ENCODE measurements at places on chromosomes 6 and 20. TPM values are rescaled to one million over a fixed set of nuclear protein-coding genes. Genes with fewer than 3 reads are reported as not detected.

DNA sequence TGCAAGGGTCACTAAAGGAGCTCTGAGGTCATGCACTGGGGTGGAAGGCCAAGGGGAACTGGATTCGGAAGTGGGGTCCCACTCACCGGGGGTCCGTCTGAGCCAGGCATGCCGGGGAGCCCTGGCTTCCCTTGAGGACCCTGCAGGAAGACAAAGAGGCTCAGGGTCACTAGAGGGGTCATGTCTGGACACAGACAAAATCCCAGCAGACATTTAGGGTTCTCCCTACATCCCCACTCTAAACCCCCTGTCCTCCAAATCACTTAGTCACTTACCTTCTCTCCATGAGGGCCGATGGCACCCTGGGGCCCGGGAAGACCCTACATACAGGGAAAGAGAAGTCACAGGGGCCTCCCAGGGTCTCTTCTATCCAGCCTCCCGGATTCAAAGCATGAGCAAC, 15.4 kb downstream of the COL11A2 start:
- no peak overlapping the region for H3K4me3 ChIP-seq
- no peaks in the 10 kb centered on the region for H3K27me3 ChIP-seq
- no peak for DNase-seq
- H3K27ac ChIP-seq = no peak overlapping the region
- H3K4me1 ChIP-seq = no peaks in the 10 kb centered on the region

- no peaks in the 10 kb centered on the region for H3K36me3 ChIP-seq
- no peaks in the 10 kb centered on the region for H3K27me3 ChIP-seq
- H3K4me3 ChIP-seq = no peak overlapping the region
- H3K27ac ChIP-seq = no peak overlapping the region
- DNase-seq = no peak
Measured at GRCh38 chr20:34199183-34199582, 42.0 kb upstream of the ASIP start.

DNA sequence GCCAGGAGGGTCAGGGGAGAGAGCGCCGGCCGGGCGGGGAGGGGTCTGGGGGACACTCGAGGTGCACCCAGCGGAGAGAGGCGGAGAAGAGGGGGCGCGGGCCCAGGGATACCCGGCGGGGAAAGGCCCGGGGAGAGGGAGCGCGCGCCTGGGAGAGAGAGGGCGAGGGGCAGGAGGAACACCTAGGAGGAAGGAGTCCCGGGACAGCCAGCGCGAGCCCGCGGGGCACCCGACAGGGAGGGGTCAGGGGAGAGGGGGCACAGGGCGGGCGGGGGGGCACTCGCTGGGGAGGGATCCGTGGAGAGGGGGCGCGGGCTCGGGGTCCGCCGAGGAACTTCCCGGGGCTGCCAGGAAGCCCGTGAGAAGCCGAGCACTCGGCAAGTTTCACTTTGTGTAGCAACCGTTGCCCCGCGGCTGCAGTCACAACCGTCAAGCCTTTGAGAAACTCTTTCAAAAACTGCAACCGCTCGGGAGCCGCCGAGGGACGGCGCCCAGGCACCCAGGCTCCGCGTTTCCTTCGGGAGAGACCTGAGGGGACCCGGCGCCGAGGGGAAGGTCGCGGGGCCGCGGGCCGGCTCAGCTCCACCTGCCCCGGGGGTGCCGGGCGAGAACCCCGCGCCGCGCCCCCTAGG, 471 bp downstream of the EZR start:
- peak overlapping the region; percentile 81 for H3K4me3 ChIP-seq
- peak overlapping the region; percentile 52 for H3K27ac ChIP-seq
- H3K4me1 ChIP-seq = peaks cover 7% of the 10 kb centered on the region
- H3K36me3 ChIP-seq = peaks cover 15% of the 10 kb centered on the region

DNA sequence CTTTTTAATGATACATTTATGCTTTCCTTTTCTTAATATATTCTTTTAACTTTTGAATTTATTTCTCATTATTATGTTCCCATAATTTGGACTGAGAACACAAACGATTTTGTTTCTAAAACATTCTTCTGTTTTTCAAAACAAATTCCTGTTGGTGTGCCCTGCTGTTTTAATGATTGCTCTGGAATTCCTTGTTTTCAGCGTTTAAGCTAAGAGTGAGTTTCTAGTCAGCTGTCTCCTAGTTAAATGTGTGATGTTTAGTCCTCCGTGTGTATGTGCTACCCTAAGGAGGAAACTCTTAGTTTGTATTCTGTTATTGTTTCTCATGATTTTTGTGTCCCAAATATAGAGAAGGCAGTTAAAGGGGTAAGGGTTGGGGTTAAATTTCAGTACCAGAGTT, 306.1 kb upstream of the RGS17 start:
- H3K36me3 ChIP-seq = no peaks in the 10 kb centered on the region
- H3K27ac ChIP-seq = 0 out of 2 replicates have a peak overlapping the region, but pooled peaks have one; percentile 30
- DNase-seq = no peak
- H3K4me1 ChIP-seq = peaks cover 11% of the 10 kb centered on the region
- no peak overlapping the region for H3K4me3 ChIP-seq

DNA sequence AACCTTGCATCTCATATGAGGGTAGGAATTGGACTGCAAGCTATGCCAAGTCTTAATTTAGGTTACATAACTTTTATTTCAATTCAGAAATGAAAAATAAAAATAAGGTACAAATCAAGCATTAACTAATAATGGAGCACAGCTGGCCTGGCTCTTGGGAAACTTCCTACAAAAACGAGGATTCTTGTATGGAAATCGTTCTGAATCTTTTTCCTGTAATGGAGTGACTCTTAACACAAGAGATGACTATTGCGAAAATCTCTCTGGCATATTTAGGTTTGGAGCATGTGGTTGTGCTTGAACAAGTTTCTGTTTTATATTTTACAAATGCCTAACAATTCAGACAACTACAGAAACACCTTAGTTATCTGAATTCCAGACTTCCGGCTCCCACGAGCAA, 34.0 kb upstream of the PI16 start:
- H3K27ac ChIP-seq = no peak overlapping the region
- no peak for DNase-seq

GRCh38 chr6:112310439-112311125, 36.5 kb upstream of the RFPL4B start:
- no peak for DNase-seq
- H3K36me3 ChIP-seq = no peaks in the 10 kb centered on the region
- H3K4me1 ChIP-seq = no peaks in the 10 kb centered on the region
- H3K27ac ChIP-seq = no peak overlapping the region
- H3K4me3 ChIP-seq = no peak overlapping the region

C20orf202 gene
- total RNA-seq = not detected

GRCh38 chr6:134373282-134373922, 55.5 kb upstream of the SGK1 start:
- no peaks in the 10 kb centered on the region for H3K4me1 ChIP-seq
- no peak for DNase-seq
- H3K36me3 ChIP-seq = no peaks in the 10 kb centered on the region
- no peaks in the 10 kb centered on the region for H3K27me3 ChIP-seq
- H3K27ac ChIP-seq = no peak overlapping the region
- H3K4me3 ChIP-seq = no peak overlapping the region

DNA sequence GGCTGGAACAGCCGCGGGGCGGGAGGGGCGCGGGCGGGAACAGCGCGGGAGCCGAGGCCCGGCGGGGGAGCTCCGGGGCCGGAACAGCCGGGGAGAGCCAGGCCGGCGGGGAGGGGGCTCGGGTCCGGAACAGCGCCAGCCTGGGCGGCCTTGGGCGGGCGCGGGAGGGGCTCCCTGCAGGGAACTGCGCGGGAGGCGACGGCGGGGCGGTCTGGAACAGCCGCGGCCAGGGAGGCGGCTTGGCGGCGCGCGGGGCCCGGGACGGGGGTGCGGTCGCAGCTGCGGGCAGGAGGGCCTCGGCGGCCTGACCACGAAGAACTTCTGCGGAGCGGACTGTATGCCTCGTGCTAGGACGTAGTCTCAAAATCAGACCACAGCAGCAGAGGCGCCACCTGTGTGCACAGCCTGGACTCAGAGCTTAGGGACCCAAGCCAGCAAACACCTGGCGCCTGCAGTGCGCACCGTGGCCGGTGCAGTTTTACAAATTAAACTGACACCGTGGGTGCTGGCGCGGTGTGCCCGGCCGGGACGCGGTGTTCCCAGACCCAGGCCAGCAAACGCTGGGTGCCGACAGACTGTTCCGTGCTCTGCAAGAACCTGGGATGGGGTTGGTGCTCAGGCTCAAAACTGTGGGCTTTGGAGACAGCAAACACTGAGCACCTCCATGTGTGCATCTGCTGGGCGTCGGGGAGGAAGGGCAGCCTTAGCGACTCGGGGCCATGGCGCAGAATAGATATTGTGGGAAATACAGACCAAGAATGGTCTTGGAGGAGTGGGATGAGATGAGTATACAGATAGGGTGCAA, 572 bp downstream of the ZNF341 start:
- H3K4me3 ChIP-seq = peak overlapping the region; percentile 48
- no peaks in the 10 kb centered on the region for H3K27me3 ChIP-seq
- H3K27ac ChIP-seq = peak overlapping the region; percentile 58
- no peak for DNase-seq
- H3K36me3 ChIP-seq = no peaks in the 10 kb centered on the region

C20orf141 gene
- total RNA-seq = not detected

KCNG1 gene
- total RNA-seq = 16.0 TPM

ACSS1 gene
- 2.6 TPM for total RNA-seq

- H3K4me1 ChIP-seq = no peaks in the 10 kb centered on the region
- no peak overlapping the region for H3K27ac ChIP-seq
- no peaks in the 10 kb centered on the region for H3K27me3 ChIP-seq
- H3K4me3 ChIP-seq = no peak overlapping the region
- H3K36me3 ChIP-seq = no peaks in the 10 kb centered on the region
Measured at GRCh38 chr6:139131736-139132280, 3.1 kb upstream of the HECA start.

GRCh38 chr20:36355469-36356171, 49.5 kb downstream of the DLGAP4 start:
- H3K4me3 ChIP-seq = no peak overlapping the region
- peaks cover 7% of the 10 kb centered on the region for H3K4me1 ChIP-seq
- no peak for DNase-seq
- no peaks in the 10 kb centered on the region for H3K36me3 ChIP-seq

HLA-DRB5 gene
- 1.0 TPM for total RNA-seq

UBE2C gene
- total RNA-seq = 255 TPM

- no peak overlapping the region for H3K4me3 ChIP-seq
- no peak overlapping the region for H3K27ac ChIP-seq
- H3K36me3 ChIP-seq = no peaks in the 10 kb centered on the region
- H3K4me1 ChIP-seq = no peaks in the 10 kb centered on the region
- no peaks in the 10 kb centered on the region for H3K27me3 ChIP-seq
Measured at GRCh38 chr20:10877342-10877741, 203.5 kb upstream of the JAG1 start.

DNA sequence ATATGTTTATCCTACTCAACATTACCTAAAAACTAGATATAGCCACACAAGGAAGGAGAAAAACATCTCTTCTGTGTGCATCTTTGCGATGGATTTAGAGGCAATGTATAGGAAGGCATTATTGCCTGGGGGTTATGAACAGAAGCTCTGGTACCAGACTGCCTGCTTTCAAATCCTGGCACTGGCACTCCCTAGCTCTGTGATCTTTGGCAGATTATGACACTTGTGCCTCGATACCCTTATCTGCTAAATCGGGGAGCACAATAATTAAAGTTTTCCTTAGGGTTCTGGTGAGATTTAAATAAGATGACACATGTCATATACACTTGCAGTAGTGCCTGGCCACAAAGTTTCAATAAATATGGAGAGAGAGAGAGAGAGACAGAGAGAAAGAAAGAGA, 53.3 kb downstream of the SYNE1 start:
- no peaks in the 10 kb centered on the region for H3K4me1 ChIP-seq
- DNase-seq = no peak
- H3K36me3 ChIP-seq = no peaks in the 10 kb centered on the region
- no peak overlapping the region for H3K27ac ChIP-seq

GRCh38 chr20:32495949-32496348, 89.2 kb downstream of the NOL4L start:
- no peaks in the 10 kb centered on the region for H3K27me3 ChIP-seq
- H3K27ac ChIP-seq = no peak overlapping the region
- peaks cover 9% of the 10 kb centered on the region for H3K4me1 ChIP-seq

- no peaks in the 10 kb centered on the region for H3K4me1 ChIP-seq
- no peaks in the 10 kb centered on the region for H3K27me3 ChIP-seq
- no peaks in the 10 kb centered on the region for H3K36me3 ChIP-seq
Measured at GRCh38 chr6:12229332-12229731, 60.8 kb upstream of the EDN1 start.

OLIG3 gene
- total RNA-seq = 0.60 TPM

GRCh38 chr6:78797270-78797669, 70.1 kb upstream of the IRAK1BP1 start:
- H3K27me3 ChIP-seq = no peaks in the 10 kb centered on the region
- no peaks in the 10 kb centered on the region for H3K36me3 ChIP-seq
- no peak for DNase-seq
- H3K4me1 ChIP-seq = no peaks in the 10 kb centered on the region

ZNF334 gene
- total RNA-seq = 15.9 TPM

GRCh38 chr20:3390759-3391425, 16.6 kb downstream of the DNAAF9 start:
- H3K36me3 ChIP-seq = no peaks in the 10 kb centered on the region
- H3K4me3 ChIP-seq = no peak overlapping the region
- H3K27ac ChIP-seq = no peak overlapping the region
- no peak for DNase-seq

- H3K36me3 ChIP-seq = no peaks in the 10 kb centered on the region
- H3K27ac ChIP-seq = no peak overlapping the region
- no peaks in the 10 kb centered on the region for H3K27me3 ChIP-seq
Measured at GRCh38 chr6:150466196-150466595, 97.4 kb downstream of the IYD start.

EFCAB8 gene
- total RNA-seq = 0.20 TPM

GRCh38 chr6:50369996-50370395, 320.3 kb upstream of the DEFB112 start:
- DNase-seq = no peak
- H3K27ac ChIP-seq = no peak overlapping the region
- no peak overlapping the region for H3K4me3 ChIP-seq

SLC29A1 gene
- 196 TPM for total RNA-seq

DNA sequence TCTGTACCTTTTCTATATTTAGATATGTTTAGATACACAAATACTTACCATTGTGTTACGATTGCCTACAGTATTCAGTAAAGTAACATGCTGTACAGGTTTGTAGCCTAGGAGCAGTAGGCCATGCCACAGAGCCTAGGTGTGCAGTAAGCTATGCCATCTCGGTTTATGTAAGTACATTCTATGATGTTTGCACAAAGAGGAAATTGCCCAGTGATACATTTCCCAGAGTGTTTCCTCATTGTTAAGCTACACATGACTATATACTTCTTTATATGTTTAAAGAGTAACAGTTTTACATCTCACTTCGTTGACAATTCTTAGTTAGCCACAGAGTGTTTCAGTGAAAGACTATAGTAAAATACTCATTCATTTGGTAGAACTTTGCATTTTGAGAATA, 51.5 kb downstream of the SLC35F1 start:
- H3K36me3 ChIP-seq = no peaks in the 10 kb centered on the region
- H3K27me3 ChIP-seq = no peaks in the 10 kb centered on the region
- no peaks in the 10 kb centered on the region for H3K4me1 ChIP-seq
- no peak overlapping the region for H3K4me3 ChIP-seq
- no peak overlapping the region for H3K27ac ChIP-seq

PRR18 gene
- total RNA-seq = 0.23 TPM

CDK19 gene
- 12.6 TPM for total RNA-seq

DNA sequence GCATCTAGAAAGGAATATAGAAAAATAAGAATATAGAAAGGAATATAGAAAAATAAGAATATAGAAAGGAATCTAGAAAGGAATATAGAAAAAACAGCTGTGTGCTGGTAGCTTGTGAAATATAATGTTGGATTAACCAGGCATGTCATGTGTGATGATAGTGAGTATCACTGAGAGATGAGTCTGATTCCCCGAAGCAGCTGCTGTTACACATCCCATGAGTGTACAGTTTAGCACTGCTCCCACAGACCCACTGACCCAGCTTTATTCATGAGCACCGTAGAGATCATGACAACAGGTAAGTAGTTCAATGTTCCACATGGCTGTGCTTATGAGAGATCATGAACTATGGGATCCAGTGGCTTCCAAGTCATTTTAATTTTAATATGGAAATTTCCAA, 64.8 kb downstream of the SLC22A3 start:
- no peak overlapping the region for H3K27ac ChIP-seq
- no peaks in the 10 kb centered on the region for H3K36me3 ChIP-seq
- H3K4me1 ChIP-seq = no peaks in the 10 kb centered on the region

Measured in H1 (cell line).